ENCODE measurements at places on chromosomes 2 and 18.
A peak's percentile ranks its signal among the peaks of the same experiment; 100 is the strongest.

DNA sequence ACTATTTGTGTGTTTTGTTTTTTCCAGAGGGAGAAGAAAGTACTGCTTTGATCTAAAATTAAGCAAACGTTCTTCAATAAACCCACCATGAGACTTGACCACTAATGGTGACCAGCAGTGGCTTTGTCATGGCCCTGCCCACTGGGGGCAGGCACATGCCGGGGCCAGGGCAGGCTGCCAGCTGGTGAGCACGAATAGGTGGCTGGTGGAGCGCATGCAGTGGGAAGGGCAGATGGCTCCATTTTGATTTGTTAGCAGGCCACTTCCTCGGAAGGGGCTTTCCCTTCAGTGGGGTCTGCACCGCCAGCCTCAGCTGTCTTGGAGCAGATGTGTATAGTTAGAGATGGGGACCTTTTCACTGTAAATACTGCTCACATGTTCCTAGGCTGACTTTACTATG is 277.1 kb downstream of the SOX11 start:
- no peak for DNase-seq

DNA sequence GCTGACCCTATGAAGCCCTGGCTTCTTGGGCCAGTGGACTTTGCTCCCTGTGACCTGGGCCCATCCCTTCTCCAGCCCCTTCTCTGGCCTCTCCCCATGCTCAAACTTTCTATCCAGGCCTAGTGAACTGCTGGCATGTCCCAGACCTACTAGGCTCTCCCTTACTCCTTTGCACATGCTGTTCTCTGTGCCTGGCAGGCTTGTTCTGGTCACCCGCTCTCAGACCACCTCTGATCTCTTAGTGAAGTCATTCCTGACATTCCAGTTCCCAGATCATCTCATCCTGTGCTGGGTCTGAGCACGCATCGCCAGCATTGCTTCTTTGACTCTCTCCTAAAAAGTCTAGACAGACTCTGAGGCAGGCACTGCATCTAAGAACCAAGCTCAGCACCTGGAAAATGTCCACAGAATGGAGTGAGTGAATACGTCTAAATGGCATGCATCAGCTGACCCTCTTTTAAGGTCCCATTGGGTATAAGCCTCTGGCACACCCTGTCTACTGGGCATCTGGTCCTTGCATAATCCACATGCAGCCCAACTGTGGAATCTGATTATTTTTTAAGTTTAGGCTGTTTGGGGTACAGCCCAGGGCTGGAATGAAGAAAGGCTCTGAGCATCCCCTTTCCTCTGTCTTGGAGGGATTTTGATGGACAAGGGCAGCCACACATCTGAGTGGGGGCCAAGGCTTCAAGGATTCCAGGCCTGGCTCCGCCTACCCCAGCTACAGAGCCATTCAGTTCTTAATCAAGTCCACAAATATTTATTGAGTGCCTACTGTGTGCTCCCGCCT is 130.6 kb upstream of the HAAO start:
- DNase-seq = no peak

DNA sequence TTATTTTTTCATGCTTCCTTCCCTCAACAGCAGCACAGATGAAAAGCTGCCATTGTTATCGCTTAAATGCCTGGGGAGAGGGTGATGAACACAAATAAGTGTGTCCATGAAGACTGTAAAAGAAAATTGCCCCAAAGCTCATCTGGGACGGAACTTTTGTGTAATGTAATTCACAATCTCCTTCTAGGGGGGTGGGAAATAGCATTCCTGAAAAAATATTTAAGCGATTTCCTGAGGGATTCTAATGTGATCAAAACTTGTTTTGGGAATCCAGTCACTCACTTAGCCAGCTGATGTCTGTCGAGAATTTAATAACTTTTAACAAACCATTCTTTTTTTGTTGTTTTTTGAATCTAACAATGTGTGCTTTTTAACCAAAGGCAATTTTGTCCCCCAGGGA is 427.9 kb downstream of the PLCL1 start:
- no peak for DNase-seq

- DNase-seq = peak; percentile 72
Observed at GRCh38 chr18:5546660-5547059, 2.9 kb upstream of the EPB41L3 start.

GRCh38 chr2:172089005-172089504 is 3.7 kb downstream of the DLX1 start:
- DNase-seq = no peak
